Fibroblast of villous mesenchyme (primary cell): ENCODE measurements at places on chromosomes 1 and 21. TPM values are rescaled to one million over a fixed set of nuclear protein-coding genes. Genes with fewer than 3 reads are reported as not detected.

Gene TEDDM1
- not detected in 2 replicates for total RNA-seq

DNA sequence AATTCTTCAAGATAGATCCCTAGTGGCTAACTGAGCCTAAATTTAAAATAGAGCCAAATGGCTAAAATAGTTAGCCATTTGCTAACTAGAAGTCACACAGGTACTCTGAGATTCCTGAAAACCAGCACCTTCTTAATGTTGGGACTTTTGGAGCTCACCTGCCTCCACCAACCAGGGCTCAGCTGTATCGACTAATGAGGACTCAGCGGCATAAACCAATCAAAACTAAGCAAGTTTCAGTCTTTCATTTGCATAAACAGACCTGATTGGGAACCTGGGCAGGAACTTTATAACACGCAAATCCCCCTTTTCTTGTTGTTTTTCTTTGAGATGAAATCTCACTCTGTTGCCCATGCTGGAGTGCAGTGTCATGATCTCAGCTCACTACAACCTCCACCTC lies 28.5 kb downstream of the TNFRSF9 start:
- no peak for DNase-seq

GRCh38 chr1:209106237-209106741 lies 477.2 kb upstream of the CAMK1G start:
- DNase-seq, result no peak

Gene OLIG2
- total RNA-seq, result not detected in 2 replicates

DNA sequence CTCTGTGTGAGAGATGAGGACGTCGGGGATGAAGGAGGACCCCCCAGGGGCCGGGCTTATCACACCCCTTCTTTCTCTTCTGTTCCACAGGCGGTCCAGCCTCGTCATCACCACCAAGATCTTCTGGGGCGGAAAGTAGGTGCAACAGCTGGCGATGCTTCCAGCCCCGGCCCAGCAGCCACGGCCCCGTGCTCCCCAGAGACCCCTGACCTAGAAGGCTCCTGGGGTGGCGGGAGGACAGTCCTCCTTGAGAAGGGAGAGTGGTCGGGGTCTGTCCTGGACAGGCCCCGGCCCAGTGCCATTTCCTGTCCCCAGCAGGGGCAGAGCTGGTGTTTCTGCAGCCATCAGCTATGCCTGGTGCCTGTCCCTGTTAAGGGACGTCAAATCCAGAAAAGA lies 41.7 kb downstream of the KCNAB2 start:
- no peak for DNase-seq
